Activated CD4-positive, alpha-beta T cell treated with anti-CD3 and anti-CD28 coated beads for 24 hours (primary cell): ENCODE measurements at places on chromosomes 7 and 10.

GRCh38 chr10:1278306-1278705, 222.1 kb downstream of the WDR37 start:
- no peak for DNase-seq

DNA sequence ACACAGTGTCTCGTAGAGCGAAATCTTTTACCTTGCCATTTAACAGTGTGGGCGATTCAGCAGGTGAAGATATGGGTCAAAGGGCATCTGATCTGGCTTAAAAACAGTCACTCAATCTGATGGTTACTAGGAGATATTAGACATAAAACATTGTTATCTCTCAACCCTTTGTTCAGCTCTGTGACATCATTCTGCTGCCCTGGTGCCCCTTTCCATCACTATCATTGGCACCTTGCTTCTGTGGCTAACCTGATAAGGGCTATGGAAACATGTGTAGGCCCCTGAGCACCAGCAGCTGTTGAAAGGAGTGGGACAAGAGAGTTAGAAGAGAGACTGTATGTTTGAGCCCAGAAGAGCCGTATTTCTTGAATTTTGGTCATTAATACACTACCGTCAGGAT, 650.3 kb downstream of the PHTF2 start:
- DNase-seq, result no peak

- no peak for DNase-seq
These were observed 11.5 kb upstream of the PRKAG2 start for GRCh38 chr7:151888079-151889067.

DNA sequence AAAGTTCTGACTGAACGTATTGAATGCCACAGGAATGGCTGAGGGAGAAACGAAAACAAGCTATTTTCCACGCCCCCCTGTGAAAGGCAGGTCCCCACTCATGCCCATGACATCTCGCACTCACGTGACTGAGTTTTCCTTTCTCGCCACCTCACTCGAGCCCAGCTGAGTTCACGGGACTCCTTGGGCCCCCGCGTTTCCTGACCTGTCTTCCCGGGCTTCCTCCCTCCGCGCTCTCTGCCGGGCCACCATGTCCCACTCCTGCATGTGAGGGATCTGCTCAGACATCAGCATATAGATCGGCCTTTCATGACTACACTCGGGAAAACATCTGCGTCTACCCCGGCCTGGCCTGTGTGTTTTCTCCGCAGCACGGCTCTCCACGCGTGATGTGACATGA, 226.0 kb upstream of the ADARB2 start:
- no peak for DNase-seq

DNA sequence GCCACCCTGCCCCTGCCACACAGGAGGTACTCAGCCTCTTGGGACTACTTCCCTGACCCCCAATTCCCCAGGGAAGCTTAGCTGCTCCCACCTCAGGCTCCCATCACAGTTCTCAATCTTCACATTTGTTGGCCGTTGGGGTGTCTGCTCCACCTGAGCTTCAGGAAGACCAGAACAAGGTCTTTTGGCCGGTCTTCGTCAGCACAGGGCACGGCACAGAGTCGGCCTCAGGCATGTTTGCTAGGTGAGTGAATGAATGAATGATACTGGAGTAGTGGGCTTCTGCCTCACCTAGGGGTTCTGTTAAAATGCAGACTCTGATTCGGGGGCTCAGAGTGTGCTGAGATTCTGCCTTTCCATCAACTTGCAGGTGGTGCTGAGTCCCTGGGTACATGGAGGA, 20.3 kb downstream of the GPRIN2 start:
- no peak for DNase-seq

DNA sequence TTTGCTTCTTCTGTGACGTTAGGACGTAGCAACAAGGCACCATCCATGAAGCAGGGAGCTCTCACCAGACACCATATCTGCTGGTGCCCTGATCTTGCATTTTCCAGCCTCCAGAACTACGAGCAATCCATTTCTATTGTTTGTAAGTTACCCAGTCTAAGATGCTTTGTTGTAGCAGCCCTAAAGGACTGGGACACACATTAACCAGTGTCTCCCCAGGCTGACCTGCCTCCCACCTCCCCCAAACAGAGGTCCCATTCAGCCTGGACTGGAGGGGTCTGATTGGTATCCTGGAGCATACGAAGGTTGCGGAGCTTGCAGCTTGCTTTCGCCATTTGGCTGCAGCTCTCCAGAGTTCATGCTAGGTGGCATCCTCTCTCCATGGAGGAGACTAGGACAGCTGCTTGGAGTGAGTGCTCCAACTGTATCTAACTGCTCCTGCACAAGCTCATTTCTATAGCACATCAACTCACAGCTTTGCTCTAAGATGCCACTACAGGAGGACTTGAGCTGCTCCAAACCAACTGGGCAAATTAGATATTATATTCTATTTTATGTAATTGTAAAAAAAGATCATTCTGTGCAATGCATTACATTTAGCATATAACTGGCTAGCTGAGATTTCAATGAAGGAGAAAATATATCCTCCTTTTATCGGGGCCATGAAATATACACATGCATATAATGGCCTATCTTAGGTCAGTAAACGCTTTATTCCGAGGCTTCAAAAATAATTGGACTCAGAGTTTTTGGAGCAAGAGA, 8.0 kb upstream of the GRK5 start:
- no peak for DNase-seq

GRCh38 chr10:132707121-132707775, 78.7 kb downstream of the NKX6-2 start:
- no peak for DNase-seq

DNA sequence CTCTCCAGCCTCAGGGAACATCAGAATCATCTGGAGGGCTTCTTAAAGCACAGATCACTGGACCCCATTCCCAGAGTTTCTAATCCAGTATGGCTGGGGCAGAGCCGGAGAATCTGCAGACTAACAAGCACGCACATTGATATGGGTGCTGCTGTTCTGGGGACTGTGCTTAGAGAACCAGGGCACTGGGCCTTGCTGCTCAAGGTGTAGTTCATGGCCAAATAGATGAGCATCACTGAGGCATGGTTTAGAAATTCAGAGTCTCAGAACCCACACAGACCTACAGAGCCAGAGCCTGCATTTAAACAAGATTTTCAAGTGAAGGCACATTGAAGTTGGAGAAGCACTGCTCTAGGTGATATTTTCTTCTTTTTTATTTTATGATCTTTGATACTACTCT, 376.8 kb upstream of the PHF14 start:
- no peak for DNase-seq

DNA sequence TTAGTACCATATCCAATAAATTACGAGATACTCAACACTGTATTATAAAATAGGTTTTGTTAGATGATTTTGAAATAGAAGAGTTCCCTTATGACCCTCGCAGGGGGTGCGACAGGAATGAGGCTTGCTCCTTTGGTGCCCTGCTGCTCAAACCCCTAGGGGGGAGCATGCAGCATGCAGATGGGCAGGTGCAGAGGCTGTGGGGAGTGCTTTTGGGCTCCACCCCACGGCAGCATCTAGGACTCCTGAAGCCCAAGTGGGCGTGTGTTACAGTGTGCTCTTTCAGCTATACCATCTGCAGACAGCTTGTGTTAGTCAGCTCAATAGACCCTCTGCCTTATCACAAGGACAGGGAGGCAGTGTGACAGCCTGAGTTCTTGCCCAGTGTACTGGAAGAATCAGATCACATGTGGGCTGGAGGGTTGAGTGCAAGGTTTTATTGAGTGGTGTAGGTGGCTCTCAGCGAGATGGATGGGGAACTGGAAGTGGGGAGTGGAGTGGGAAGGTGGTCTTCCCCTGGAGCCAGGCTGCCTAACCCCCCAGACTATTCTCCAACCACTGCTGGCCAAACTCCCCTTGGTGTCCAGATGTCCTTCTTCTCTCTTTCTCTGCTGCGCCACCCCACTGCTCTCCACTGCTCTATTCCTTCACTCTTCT, 3.1 kb upstream of the MRC1 start:
- no peak for DNase-seq

DNA sequence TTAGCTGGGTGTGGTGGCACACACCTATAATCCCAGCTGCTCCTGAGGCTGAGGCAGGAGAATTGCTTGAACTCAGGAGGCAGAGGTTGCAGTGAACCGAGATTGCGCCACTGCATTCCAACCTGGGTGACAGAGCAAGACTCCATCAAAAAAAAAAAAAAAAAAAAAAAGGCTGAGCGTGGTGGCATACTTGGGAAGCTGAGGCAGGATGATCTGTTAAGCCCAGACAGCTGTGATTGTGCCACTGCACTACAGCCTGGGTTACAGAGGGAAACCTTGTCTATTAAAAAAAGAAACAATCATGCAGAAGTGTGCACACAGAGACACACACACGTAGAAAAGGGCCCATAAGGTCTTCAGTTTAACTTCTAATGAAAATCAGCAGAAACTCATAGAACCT, 150.6 kb downstream of the TPST1 start:
- DNase-seq, result no peak

GRCh38 chr7:28013019-28013418, 167.6 kb downstream of the JAZF1 start:
- DNase-seq, result no peak

DNA sequence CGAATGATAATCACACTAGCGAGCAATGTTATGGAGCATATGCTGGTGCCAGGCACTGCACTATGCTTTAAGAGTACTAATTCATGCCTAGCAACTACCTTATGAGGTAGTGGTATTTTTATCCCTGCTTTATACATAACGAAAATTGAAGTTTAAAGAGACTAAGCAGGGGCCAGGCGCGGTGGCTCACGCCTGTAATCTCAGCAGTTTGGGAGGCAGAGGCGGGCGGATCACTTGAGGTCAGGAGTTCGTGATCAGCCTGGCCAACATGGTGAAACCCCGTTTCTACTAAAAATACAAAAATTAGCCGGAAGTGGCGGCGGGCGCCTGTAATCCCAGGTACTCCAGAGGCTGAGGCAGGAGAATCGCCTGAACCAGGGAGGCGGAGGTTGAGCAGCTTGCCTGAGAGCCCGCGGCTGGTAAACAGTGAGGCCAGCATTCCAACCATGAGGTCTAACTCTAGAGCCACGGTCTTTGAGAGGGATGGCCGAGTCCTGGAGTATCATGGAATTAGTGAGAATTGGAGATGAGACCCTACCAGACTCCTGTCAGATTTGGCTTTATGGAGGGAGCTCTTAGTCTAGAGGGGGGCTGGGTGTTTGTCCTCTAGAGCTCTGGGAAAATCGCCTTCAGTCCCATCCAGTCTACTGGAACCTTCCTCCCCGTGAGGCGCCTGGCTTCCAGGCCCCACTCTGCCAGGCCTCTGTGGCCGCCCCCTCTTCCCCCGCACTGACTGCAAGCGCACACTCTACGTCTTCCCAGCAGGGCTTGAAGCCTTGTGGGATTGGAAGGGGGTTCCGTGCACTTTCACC, 11.6 kb downstream of the TLX1 start:
- DNase-seq, result no peak

GRCh38 chr10:61998937-61999336, 97.4 kb downstream of the ARID5B start:
- no peak for DNase-seq

DNA sequence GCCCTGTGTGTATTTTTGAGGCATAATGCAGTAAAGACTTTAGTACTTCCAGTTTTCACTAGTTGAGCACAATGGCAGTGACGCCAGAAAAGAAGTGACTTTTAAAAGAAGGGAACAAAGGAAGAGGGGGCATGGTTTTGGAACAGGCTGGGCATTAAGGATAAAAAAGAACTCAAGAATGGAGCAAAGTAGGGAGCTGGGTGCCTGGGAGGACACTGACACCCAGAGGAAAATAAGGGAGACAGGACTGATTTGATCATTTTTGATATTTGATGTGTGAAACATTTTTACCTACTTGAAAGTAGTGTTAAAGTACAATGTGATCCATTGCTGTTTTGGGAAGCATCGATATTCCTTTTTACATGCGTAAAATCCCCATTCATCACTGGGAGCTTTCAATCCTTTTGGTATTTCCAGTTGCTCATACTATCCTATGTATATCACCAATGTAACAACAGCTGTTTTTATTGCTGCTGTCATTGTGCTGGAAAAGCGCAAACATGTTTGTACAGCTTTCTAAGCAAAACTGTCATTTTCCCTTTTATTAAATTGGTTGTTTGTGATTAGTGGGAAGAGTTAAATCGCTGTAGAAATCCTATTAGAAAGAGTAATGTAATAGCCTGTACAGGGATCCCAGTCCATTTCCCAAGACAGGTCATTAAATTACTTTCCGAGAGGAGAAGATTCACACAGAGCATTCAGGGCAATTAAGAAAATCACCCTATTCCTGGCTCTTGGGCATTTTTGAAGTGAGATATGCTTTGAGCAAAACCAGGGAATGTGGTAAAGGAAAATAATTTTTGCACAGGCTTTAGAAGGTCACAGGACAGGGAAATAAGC, 85.2 kb downstream of the ADAM12 start:
- no peak for DNase-seq

GRCh38 chr7:158726277-158726807, 21.7 kb upstream of the NCAPG2 start:
- DNase-seq, result no peak

- DNase-seq, result no peak
These were observed 130.0 kb upstream of the LRRTM3 start for GRCh38 chr10:66795866-66796265.

- DNase-seq, result no peak
These were observed 97.8 kb upstream of the MPP7 start for GRCh38 chr10:28400681-28401080.

DNA sequence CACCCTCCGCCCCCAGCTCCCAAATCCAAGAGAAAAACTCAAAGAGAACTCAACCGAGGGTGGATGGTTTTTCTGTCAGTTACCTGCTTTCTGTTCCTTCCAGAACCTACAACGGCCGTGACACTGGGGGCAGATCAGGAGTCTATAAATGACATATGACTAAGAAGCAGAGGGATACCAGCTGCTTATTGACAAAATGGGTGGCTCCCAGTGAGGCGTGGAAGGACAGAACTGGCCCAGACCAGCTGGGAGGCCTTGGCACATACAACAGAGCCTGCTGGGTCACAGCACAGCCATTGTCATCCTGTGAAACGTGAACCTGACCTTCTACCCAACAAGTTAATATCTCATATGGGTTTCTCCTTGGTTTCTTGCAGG, 84.3 kb upstream of the ADRB1 start:
- no peak for DNase-seq

DNA sequence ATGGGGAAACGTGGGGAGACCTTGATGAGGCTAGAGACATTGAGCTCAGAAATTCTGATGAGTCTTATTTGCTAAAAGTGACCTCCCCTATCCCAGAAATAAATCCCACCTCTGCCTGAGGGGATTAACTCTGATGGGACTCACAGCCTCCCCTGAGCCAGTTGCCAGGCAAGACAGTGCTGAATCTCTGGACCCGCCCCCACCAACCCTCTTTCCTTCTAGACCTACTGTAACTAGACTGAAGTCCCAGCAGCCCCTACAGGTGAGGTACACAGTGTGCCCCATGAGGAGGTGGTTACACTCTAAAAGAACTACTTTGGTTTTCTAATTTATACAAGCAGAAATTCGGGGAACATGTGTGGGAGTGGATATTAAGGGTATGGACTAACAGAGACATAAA, 42.9 kb downstream of the PTPRE start:
- DNase-seq, result no peak

- no peak for DNase-seq
These were observed 19.0 kb downstream of the RBM48 start for GRCh38 chr7:92547579-92547978.

DNA sequence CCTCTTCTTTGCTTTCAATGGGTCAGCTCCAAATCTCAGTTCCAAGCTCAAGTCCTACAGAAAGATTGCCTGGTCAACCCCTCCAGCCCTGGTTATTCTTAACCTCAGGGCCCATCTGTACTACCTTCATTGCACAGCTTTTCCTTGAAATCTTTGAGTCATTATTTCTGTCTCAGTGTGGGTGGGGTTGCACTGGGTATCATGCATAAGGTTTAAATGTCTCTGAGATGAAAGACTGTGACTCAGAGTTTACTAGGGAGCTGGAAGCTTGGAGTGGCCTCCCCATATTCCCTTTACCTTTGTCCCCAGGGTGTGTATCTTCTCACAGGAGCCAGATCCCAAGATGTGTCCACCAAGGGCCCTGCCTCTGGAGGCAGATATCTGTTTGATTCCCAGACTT, 3.3 kb upstream of the OR6V1 start:
- no peak for DNase-seq
